Peyer's patch (tissue), 4 donors: ENCODE measurements at places on chromosomes 11 and 22. TPM values are rescaled to one million over a fixed set of nuclear protein-coding genes. Genes with fewer than 3 reads are reported as not detected.

GRCh38 chr22:45999379-45999971, 22.5 kb upstream of the WNT7B start:
- no peaks in the 10 kb centered on the region for H3K27me3 ChIP-seq
- H3K27ac ChIP-seq = no peak overlapping the region
- no peak for DNase-seq
- H3K4me1 ChIP-seq = peaks cover 64% of the 10 kb centered on the region
- no peak overlapping the region for H3K4me3 ChIP-seq

DNA sequence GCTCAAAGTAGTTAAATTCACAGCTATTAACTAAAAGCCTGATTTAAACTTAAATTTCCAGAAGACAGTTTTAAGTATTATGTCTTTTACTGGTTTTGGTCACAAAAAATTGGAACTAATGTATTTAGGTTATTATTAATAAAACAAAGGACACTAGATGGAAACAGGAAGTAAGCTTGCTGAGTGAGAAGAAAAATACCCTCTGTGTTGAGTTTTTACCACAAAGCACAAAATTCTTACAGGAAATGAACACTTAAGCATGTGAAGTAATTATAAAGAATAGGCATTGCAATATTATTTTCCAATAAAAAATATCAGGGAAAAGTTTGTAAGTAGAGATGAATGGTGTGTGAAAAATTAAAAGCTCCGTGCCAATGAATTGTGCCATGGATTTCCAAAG, 46.3 kb downstream of the PIK3C2A start:
- no peak overlapping the region for H3K27ac ChIP-seq
- H3K27me3 ChIP-seq = no peaks in the 10 kb centered on the region
- no peaks in the 10 kb centered on the region for H3K36me3 ChIP-seq
- DNase-seq = no peak
- H3K4me1 ChIP-seq = no peaks in the 10 kb centered on the region
- no peak overlapping the region for H3K4me3 ChIP-seq

DNA sequence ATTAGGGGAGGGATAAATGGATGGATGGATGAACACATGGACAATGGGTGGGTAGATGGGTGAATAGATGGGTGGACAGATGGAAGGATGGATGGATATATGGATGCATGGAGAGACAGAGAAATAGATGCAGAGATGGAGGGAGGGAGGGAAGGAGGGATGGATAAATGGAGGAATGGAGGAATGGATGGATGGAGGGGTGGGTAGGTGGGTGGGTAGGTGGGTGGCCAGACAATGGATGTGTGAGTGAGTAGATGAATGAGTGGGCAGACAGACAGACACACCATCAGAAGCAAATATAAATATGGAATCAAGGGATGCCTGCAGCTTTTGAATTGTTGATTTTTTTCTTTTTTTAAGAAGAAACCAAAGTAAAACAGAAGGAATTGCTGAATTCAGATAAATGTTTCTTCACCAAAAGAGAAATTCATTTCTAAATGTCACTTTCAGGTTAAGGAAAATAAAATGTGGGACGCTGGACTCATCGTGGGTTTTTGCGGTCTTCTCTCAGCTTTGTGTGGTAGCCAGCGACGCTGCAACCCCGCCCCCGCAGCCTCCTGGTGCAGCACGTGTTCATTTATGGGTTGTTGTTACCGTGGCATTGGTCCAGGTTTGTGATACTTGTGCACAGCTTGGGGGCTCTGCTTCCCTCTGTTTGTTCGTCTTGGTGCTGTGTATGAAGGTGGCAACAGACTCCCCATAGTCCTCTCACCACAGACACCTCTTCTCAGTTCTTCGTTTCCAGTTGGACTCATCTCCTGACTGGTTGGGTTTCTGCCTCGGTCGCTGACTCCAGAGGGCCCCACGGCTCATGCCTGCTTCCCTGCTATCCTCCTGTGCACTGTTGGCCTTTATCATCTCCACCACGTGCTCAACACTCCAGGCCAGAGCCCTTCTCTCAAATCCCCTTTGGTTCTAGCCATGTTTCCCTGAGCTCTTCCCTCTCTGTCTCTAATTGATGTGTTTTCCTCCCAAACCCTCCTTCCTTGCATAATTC, 76.4 kb downstream of the CDKN1C start:
- no peaks in the 10 kb centered on the region for H3K36me3 ChIP-seq
- peak; percentile 43 for DNase-seq
- peaks cover 25% of the 10 kb centered on the region for H3K4me1 ChIP-seq
- no peaks in the 10 kb centered on the region for H3K27me3 ChIP-seq
- no peak overlapping the region for H3K4me3 ChIP-seq
- no peak overlapping the region for H3K27ac ChIP-seq

DNA sequence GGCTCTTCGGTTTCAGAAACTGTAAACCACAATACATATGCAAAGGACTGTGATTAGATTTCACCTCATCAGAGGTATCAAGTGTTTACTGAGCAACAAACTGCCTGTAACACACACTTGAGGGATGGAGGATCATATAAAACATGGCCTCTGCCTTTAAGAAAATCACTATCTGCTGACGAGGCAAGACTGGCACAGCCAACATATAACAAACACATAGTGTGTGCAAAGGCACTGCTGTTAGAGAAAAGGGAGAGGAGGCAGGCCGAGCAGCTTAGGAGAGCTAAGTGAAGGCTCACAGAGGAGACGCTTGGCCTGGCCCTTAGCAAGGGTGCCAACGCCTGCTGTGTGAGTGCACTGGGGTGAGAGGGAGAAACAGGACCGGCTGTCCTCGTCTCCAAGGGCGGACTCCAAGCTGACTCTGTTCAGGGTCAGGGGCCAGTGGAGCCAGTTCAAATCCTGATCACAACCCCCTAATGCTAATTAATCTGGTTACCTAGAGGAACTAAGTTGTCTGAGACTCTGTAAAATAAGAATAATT, 48.2 kb downstream of the LRFN4 start:
- H3K4me3 ChIP-seq = no peak overlapping the region
- H3K27ac ChIP-seq = no peak overlapping the region
- H3K4me1 ChIP-seq = no peaks in the 10 kb centered on the region
- no peaks in the 10 kb centered on the region for H3K36me3 ChIP-seq
- H3K27me3 ChIP-seq = no peaks in the 10 kb centered on the region

DNA sequence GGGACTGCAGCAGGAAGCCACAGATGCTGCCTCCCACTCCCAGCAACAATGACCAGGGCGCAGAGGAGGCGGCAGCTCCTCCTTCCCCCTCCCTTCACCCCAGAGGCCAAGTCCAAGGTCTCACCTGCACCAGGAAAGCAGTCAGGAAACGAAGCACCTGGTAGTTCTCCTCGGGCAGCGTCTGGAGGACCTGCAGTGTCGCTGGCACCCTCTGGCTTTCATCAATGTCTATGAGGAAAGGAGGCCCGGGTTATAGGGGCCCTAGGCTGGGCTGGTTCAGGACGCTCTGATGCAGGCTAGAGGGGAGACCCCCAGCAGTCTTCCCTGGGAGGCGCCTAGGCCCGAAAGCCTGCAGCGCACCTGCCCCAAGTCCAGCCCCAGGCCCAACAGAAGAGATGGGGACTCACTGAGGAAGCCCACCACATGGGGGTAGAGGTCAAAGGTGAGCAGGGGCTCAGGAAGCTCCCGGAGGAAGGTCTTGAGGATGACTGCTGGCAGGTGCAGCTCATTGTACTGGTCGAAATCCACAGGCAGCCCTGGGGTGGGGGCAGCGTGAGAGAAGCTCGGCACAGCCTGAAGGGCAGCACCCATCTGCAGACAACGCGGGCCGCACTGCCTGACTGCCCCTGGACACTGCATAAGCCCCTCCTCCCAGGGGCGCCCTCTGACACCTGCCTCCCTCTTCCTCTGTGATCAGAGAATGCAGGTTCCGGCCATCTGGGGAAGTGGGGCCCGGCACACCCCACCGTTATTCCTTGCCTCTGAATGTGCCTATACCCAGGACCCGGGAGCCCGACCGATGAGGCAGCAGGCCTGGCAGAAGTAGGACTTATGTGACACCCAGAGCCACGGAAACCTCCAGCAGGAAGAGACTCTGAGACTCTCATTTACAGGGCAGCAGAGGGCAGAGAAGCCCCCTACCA, 20.9 kb downstream of the ARHGAP1 start:
- no peak for DNase-seq
- H3K4me3 ChIP-seq = no peak overlapping the region
- H3K4me1 ChIP-seq = peaks cover 15% of the 10 kb centered on the region
- H3K36me3 ChIP-seq = peaks cover 78% of the 10 kb centered on the region
- H3K27me3 ChIP-seq = no peaks in the 10 kb centered on the region
- no peak overlapping the region for H3K27ac ChIP-seq

GRCh38 chr11:104422324-104422944, 258.5 kb upstream of the PDGFD start:
- no peak overlapping the region for H3K27ac ChIP-seq
- H3K4me1 ChIP-seq = no peaks in the 10 kb centered on the region
- no peaks in the 10 kb centered on the region for H3K36me3 ChIP-seq
- H3K4me3 ChIP-seq = no peak overlapping the region
- DNase-seq = no peak

The RFPL3 gene
- not detected for total RNA-seq

DNA sequence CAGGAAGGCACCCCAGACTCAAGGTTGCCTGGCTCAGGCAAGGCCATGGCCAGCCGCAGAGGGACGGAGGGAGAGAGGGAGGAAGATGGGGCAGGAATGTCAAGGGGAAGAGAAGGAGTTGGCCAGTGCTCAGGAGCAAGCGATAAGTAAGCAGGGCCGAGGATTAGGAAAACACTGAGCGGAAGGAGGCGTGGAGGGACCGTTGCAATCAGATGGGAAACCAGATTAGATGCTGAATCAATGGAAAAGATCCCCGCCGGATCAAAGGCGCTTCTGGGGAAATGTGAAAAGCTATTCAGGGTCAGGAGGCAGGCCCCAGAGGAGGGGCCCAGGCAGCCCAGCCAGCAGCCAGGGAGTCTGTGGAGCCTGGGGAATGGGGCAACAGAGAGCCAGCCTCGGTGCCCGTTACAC, 26.6 kb upstream of the MYEOV start:
- no peak overlapping the region for H3K4me3 ChIP-seq
- no peaks in the 10 kb centered on the region for H3K4me1 ChIP-seq
- no peak for DNase-seq
- H3K27me3 ChIP-seq = no peaks in the 10 kb centered on the region
- no peak overlapping the region for H3K27ac ChIP-seq

The IFITM2 gene
- 27.8 TPM for total RNA-seq

DNA sequence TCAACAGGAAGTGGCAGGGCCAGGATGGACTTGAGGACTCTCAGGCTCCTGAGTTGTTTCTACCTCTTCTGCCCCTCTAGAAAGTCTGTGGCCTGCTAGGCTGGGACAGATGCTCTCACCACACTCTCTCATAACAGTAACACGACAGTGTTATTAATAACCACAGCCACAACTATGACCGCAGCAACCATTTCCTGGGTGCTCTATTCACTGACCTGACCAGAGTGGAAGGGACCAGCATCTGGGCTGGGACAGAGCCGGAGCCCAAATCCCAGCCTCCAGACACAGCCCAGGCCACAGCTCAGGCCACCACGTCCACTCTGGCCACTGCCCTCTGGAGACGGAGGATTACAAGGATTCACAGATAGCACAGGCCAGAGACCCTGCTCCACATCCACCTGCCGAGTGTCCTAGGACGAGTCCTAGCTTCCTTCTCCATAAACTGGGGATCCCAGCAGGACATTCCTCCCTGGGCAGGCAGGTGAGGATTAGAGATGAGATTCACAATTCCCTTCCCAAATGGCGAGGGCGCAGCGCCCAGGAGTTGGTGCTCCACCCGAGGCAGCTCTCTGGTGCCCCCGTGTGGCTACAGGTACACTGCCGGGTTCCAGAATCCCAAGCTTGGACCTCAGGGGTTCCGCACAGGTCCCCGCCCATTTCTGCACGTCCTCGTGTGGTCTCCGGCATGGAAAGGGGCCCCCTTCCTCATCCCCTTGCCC, 7.1 kb downstream of the PNPLA5 start:
- no peak overlapping the region for H3K27ac ChIP-seq
- no peaks in the 10 kb centered on the region for H3K27me3 ChIP-seq
- no peak overlapping the region for H3K4me3 ChIP-seq
- H3K4me1 ChIP-seq = no peaks in the 10 kb centered on the region
